ENCODE measurements at places on chromosomes 16 and 17.

DNA sequence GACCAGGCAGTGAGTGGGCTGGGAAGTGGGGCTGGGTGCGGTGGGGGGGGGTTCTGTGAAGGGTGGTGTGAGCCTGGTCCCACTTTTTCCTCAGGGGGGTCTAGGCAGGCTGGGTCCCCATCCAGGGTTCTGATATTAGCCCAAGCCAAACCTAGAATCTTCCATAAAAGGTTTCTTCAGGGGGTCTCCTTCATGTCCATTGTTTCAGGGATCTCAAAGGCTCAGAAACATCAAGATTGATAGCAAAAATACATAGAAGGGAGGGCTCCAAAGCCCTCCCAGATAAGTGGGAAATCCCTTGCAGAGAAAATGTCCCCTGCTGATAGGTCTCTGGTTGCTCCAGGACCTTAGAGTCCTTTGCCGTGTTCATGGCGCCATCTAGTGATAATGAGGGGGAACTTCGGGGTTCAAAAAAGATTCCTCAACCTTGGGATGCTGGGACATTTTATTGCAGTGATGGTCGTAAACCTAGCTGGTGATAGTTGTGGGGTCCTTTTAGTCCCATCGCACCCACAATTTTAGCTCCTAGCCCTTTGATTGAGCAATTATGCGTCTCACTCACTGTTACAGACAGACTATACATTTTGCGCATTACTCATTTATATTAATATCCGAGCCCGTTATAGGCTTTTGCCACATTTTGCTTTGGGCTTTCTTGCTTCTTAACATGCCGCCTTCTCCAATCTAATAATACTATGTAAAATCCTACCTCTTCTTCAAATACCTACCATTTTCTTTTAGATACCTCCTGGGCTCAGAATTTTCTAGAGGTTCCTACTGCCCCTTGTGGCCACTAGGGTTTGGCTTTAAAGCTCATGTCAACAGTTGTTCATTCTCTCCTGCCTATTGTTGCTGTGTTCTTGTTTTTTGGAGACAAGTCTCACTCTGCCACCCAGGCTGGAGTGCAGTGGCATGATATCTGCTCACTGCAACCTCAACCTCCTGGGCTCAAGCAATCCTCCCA lies 35.1 kb downstream of the IGF2BP1 start:
- DNase-seq, result peak; percentile 86

DNA sequence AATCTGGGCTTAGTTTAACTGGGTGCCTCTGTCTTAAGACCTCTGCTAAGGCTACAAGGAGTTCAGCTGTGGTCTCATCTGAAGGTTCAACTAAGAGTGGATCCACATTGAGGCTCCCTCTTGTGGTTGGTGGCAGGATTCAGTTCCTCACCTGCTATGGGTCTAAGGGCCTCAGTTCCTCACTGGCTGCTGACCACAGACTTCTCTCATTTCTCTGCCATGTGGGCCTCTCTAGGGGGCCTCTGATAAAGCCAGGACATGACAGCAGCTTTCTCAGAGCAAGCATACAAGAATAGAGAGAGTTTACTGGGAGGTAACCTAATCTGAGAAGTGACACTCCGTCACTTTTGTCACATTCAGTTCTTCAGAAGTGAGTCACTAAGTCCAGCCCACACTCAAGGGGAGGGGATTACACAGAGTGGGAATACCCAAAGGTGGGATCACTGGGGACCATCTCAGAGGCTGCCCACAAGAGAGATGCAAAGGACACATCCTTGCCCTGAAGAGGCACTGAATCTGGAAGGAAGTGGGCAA lies 19.2 kb upstream of the ABAT start:
- DNase-seq, result no peak

- DNase-seq, result no peak
Measured at GRCh38 chr17:45413498-45413923, 19.2 kb downstream of the ARHGAP27 start.

GRCh38 chr16:85235991-85236817 lies 123.9 kb upstream of the CIBAR2 start:
- DNase-seq, result peak; percentile 51

DNA sequence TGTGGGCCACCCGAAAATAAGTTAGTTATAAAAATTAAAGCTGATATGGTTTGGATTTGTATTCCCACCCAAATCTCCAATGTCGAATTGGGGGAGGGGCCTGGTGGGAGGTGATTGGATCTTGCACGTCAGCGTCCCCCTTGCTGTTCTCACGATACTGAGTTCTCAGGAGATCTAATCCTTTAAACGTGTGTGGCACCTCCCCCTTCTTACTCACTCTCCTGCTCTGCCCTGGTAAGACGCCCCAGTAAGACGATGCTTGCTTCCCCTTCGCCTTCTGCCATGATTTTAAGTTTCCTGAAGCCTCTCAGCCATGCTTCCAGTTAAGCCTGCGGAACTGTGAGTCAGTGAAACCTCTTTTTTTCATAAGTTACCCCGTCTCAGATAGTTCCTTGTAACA lies 35.4 kb downstream of the SYCE1L start:
- DNase-seq, result no peak

DNA sequence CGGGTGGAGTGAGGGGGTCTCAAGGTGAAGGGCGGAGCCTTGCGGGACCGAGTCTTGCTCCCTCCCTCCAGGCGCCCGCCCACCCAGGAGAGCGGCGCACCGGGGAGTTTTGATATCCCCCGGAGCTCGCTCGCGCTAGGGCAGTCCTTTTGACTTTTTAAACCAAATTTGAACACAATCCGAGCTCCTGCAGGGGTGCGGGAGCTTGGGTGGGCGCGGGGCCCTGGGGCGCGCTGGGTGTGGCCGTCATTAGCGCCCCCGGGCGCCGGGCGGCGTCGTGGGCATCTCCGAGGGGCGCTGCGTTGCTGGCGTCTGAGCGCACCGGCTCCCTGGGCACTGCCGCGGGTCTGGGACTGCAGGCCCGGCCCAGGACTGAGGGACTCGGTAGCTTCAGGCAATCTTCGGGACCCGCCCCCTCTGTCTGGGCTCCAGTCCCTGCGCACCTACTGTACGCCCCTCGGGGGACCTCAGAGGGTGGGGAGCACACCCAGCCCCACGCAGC lies 10.9 kb downstream of the MAF start:
- DNase-seq, result no peak

DNA sequence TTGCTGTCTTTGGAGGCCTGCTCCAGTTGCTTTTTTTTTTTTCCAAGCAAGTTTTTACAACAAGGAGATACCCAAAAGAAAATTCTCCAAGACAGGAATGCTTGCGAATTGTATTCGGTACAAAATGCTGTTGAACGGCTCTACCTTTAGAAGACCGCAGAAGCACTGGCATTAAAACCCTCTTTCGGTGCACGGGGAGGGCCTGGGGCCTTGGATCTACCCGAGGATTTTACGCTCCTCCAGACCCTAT lies 1.3 kb upstream of the HELZ start:
- no peak for DNase-seq

DNA sequence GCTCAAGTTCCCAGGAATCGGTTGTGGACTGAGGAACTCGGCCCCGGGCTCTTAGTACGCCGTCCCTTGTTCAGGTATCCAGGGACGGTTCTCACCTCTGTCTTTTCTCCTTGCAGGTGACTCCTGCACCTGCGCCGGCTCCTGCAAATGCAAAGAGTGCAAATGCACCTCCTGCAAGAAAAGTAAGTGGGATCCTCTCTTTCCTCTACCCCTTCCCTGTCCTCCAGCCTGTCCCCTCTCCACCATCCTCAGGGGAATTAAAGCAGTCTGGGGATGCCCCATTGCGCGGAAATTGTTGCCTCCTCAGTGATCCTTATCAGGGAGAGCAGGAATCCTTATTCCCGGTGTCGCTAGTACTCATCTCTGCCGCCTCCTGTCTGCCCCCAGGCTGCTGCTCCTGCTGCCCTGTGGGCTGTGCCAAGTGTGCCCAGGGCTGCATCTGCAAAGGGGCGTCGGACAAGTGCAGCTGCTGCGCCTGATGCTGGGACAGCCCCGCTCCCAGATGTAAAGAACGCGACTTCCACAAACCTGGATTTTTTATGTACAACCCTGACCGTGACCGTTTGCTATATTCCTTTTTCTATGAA lies 585 bp downstream of the MT2A start:
- no peak for DNase-seq

- DNase-seq, result no peak
Measured at GRCh38 chr17:9703781-9704082, 58.4 kb downstream of the USP43 start.

- DNase-seq, result peak; percentile 16
Measured at GRCh38 chr16:65876056-65876408, 490.5 kb upstream of the CDH5 start.

- DNase-seq, result no peak
Measured at GRCh38 chr17:29941334-29941733, at the start of gene EFCAB5. EFCAB5 (plus strand) TSS chr17:29941634; CDS start chr17:29941797, 163 bp downstream.

GRCh38 chr17:76193591-76193990 lies 46.7 kb downstream of the RNF157 start:
- no peak for DNase-seq

All from AG08396 (cell line).